CD4-positive, alpha-beta T cell (primary cell): ENCODE measurements at places on chromosomes 2 and 18.

DNA sequence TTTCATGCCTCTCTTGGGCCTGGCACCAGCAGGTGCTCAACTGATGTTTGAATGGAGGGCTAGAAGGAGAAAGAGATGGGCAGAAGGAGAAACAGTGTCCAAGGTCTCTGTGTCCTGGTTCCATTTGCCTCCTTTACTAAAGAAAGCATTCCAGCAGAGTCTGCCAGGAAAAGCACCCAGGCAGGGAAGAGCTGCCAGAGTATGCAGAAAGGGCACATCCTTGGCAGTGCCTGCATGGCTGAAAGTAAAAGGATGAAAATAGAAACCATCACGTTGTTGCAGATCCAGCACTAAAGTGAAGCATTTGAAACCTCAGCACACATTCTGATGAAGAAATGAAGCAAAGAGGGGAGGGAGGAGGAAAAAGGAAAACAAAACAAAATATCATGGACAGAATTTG, 142.2 kb downstream of the ESCO1 start:
- no peak for DNase-seq

DNA sequence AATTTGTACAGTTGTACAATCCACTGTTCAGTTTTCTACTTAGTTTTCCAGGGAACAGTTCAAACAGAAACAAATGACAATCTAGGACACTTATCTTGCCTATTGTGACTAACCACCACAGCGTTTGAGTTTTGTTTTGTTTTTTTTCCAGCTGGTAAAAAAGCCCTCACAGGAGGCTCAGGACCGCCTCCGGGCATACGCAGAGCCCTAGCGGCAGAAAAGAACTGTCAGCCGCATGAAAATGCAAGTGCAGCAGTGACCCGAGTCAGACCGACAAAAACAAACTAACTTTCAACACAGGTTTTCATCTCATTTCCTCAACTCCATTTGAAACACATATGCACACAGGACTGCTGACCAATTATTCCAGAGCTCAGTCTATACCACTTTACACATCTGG, 68.6 kb downstream of the STEAP3 start:
- DNase-seq, result no peak

- no peak for DNase-seq
These were observed 1325.4 kb upstream of the ZEB2 start for GRCh38 chr2:145845207-145845894.

GRCh38 chr2:29074411-29074810, at the start of gene PCARE:
PCARE (minus strand) TSS chr2:29074523; CDS start chr2:29074261, 262 bp downstream.
- DNase-seq, result no peak

GRCh38 chr2:68169308-68169707, 11.6 kb downstream of the PNO1 start:
- no peak for DNase-seq

- no peak for DNase-seq
These were observed 45.0 kb downstream of the TFCP2L1 start for GRCh38 chr2:121239969-121240368.

DNA sequence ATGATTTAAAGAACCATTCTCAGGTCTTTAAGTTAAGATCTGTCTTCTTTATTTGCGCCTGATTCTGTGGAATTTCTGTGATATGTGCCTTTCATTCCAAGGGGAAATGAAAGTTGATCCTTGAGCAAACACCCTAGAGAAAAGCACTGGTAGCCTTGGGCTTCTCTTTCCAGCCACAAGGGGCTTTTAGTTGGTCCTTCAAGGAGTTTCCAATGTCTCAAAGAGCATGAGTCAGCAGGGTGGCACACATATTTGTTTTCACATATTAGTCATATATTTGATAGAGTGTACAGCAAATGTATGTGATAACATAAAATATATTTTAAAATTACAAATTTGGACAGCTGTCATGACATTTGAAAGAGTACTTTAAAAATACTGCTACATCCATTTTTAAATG, 339.5 kb downstream of the TXNL1 start:
- no peak for DNase-seq

DNA sequence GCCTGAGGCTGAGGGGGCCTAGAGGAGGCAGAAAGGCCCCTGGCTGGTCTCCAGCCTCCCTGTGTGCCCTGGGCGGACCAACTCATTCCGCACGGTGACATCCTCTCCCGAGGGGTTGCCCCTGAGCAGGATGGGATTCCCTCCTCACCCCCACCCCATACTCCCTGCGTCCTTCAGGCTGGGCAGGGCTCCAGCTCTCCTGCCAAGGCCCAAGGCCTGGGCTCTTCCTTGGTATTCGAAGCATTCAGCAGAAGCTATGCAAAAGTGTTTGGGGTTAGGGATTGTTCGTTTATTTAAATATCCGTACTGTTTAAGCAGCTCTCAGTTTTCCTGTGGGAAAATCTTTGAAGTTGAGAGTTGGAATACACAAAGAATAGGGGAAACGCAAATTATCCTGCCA, 113.1 kb upstream of the RAB12 start:
- DNase-seq, result no peak

- DNase-seq, result no peak
These were observed 125.7 kb upstream of the CCDC195 start for GRCh38 chr2:224841910-224842309.

GRCh38 chr18:69152436-69152835, 248.3 kb upstream of the DOK6 start:
- no peak for DNase-seq

DNA sequence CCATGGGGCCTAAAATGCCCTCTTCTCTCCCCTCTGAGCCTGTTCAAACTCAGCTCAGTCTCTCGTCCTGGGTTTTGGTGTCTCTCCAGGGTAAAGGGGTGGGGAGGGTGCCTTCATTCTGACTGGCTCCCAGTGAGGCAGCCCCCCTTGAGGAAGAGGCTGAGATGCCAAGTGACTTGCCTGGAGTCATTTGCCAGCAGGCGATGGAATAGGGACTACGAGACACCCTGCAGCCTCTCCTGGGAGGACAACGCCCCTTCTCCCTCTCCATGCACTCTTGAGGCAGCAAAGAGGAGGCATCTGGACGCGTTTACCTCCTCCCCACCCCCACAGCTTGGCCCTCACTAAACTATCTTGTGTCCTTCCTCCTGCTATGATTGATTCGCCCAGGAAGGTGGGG, 760 bp upstream of the STON1 start:
- DNase-seq, result no peak

DNA sequence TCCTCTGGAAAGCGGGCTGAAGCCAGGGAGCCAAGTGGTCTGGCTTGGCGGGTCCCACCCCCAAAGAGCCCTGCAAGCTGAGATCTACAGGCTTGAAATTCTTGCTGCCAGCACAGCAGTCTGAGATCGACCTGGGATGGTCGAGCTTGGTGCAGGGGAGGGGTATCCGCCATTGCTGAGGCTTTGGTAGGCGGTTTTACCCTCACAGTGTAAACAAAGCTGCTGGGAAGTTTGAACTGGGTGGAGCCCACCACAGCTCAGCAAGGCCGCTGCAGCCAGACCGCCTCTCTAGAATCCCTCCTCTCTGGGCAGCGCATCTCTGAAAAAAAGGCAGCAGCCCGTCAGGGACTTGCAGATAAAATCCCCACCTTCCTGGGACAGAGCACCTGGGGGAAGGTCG, 12.6 kb upstream of the FLACC1 start:
- DNase-seq, result no peak

DNA sequence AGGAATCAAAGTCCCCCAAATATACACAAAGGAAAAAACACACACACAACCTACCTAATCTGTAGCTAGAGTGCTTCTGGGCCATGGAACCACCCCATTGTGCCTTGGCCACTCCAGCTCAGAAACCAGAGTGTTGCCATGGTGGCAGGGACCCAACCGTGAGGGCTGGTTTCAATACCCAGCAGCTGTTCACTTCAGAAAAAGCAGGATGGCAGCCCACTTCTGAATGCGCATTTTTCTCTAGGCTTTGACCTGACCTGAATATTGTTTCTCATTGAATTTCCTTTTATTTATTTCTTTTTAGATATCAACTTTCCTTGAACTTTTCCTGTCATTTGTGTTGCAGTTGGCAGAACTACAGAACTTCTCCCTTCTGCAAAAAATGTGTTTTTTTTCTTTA, 43.0 kb upstream of the EHBP1 start:
- DNase-seq, result no peak

DNA sequence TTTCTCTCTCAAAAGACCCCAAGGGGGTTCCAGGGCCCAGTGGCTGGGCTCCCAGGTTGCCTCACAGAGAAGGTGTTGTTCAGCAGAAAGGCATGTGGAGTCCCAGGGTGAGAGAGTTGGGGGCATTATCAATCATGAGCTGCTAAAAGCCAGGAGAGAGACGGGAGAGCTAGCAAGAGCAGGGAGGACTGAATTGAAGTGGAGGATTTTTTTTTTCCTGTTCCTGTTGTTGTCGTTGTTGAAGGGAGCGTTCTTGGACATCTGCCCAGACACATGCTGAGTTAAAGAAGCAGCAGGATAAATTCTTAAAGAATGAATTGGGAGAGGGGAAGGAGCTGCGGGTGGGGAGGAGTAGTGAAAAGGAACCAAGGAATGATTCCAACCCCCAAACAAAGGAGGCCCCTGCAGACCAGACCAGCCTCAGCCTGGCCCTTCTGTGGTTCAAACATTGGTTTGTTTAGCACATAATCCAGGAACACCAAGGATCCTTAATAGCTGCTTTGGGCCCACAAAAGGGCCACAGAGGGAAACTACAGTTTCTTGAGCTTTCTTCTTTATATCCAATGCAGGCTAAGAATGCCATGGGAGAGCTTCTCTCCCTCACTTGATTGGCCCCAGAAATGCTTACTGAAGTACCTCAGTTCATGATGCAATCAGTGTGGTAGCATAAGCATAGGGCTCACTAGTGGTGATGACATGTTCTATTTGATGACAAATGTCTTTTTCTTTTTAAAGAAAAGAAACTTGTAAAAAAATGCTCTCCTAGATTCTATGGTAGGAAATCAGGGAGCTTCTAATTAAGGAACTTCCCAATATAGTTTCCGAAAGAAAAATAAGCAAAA, 146.0 kb downstream of the SETBP1 start:
- DNase-seq, result no peak

GRCh38 chr2:231191896-231192872, 6.2 kb upstream of the ARMC9 start:
- no peak for DNase-seq

GRCh38 chr18:8217051-8217564, 392.1 kb upstream of the RAB12 start:
- no peak for DNase-seq

DNA sequence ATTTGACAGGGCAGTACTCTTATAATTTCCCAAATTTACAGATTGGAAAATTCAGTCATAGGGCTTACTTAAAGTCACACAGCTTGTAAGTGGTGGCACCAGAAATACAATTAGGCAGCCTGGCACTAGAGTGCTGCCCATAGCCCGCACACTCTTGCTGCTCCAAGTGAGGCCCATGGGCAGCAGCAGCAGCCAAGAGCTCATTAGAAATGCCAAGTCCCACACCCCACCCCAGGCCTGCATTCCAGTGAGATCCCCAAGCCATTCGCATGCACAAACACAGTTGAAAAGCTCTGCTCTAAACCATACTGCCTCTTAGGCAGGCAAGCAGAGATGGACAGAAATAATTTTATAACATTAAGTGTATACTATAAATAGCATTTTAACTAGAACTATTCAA, 379.3 kb upstream of the PKDCC start:
- no peak for DNase-seq

GRCh38 chr2:199228887-199229819, 228.6 kb downstream of the SATB2 start:
- no peak for DNase-seq
